H1 (cell line): ENCODE measurements at places on chromosomes 16 and 17. TPM values are rescaled to one million over a fixed set of nuclear protein-coding genes. Genes with fewer than 3 reads are reported as not detected.

DNA sequence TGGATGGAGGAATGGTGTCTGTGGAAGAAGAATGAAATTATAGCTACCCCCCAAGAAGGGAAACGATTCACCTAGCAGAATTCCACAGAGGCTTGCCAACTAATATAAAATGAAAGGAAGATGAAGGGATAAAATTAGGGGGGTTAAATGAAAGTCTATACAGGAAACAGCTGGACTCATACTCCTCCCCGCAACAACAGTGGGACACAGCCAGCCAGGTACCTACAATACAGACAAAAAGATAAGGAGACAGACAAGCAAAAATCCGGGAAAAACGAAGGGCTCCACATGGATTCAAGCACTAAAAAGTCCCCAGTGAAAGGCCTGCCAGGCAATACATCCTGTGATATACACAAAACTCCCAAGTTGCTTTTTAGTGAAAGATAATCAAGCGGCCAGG, 47.9 kb downstream of the CACNG1 start:
- DNase-seq = no peak

- DNase-seq = no peak
Measured at GRCh38 chr17:69501591-69502468, 87.3 kb downstream of the MAP2K6 start.

- DNase-seq = no peak
Measured at GRCh38 chr16:54932737-54933254, 2.1 kb downstream of the IRX5 start.

DNA sequence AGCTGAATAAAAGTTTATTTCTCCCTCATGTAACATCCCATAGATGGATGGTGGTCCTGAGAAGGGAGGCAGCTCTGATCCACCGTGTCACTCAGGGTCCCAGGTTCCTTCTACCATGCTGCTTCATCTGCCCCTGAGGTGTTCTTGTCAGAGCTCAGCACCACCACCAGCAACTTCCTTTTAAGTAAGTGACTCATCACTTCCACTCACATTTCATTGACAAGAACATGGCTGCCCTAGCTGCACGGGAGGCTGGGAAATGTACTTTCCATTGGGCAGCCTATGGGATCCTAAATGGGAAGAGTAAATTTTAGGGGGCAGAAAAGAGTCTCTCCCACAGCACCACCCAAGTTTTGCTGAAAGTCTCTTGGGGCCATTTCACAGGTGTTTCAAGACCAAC, 134.7 kb downstream of the USP31 start:
- DNase-seq = no peak

- no peak for DNase-seq
Measured at GRCh38 chr17:15466131-15466530, 1.3 kb downstream of the CDRT4 start.

DNA sequence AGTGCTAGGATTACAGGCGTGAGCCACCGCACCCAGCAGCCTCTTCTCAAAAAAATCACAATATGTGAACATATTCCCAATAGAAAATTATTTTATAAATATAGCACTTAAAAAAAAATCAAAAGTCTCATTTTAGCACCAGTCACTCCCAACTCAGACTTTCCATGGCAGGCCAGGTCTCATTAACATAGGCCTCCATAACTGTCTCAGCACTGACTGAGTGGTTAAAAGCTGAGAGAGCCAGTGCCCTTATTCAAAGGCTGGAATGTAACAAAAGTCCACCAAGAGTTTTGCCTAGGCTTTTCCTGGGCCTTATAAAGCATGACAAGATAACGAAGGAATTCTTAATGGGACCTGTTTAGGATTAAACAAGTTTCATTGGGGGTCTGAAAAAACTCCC, 79.8 kb downstream of the EMP2 start:
- DNase-seq = no peak

DNA sequence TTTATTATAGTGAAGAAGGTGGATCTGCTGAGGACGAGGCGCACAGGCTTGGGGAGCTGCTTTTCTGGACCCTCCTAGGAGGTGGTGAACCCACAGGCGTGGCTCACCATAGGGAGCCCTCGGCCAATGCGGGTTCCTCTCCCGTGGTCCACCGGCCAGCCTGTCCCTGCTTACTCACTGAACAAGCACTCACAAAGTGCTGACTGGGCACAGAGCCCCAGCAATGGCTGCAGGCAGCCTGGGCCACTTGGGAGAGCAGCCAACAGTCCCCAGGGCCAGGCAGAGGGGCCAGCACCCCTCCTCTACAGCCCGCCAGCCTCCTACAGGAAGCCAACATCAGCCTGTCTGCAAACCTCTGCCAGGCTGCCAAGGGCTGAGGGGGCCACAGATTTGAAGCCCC, 19.1 kb upstream of the NCBP3 start:
- no peak for DNase-seq

GRCh38 chr16:66935314-66936011, at the start of gene CES2:
TSS of gene CES2 (plus strand) at chr16:66935516. CDS start at chr16:66935636, 120 bp downstream.
- DNase-seq = no peak

DNA sequence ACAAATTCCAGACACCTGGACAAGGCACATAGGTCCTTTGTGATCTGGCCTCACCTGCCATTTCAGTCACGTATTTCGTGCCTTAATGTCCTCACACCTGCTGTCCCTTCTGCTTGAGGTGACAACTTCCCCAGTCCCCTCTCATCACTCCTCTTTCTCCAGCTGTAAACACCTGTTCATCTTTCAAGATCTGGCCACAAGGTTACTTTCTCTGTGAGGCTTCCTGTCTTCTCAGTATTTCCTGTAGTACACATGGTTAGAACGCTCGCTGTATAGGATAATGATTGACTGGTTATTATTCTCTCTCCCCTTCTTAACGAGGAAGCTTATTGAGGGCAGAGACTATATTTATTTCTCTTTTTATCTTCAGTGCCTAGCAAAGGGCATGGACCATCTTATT, 74.5 kb upstream of the PMFBP1 start:
- DNase-seq = no peak

DNA sequence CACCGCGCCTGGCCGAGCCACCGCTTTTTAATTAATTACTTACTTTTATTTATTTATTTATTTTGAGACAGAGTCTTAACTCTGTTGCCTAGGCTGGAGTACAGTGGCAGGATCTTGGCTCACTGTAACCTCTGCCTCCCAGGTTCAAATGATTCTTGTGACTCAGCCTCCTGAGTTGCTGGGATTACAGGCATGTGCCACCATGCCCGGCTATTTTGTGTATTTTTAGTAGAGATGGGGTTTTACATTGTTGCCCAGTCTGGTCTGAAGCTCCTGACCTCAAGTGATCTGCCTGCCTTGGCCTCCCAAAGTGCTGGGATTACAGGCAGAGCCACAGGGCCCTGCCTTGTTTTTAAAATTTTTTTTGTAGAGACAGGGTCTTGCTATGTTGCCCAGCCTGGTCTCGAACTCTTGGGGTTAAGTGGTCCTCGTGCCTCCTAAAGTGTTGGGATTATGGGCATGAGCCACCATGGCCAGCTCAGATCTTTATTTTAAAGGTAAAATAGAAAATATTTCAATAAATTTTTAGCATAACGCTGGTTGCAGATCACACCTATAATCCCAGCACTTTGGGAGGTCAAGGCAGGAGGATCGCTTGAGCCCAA, 18.3 kb upstream of the NUDT16L1 start:
- DNase-seq = no peak

GRCh38 chr16:1475552-1476114, 805 bp upstream of the CLCN7 start:
- no peak for DNase-seq

- no peak for DNase-seq
Measured at GRCh38 chr16:81143921-81144471, 47.8 kb upstream of the GCSH start.

DNA sequence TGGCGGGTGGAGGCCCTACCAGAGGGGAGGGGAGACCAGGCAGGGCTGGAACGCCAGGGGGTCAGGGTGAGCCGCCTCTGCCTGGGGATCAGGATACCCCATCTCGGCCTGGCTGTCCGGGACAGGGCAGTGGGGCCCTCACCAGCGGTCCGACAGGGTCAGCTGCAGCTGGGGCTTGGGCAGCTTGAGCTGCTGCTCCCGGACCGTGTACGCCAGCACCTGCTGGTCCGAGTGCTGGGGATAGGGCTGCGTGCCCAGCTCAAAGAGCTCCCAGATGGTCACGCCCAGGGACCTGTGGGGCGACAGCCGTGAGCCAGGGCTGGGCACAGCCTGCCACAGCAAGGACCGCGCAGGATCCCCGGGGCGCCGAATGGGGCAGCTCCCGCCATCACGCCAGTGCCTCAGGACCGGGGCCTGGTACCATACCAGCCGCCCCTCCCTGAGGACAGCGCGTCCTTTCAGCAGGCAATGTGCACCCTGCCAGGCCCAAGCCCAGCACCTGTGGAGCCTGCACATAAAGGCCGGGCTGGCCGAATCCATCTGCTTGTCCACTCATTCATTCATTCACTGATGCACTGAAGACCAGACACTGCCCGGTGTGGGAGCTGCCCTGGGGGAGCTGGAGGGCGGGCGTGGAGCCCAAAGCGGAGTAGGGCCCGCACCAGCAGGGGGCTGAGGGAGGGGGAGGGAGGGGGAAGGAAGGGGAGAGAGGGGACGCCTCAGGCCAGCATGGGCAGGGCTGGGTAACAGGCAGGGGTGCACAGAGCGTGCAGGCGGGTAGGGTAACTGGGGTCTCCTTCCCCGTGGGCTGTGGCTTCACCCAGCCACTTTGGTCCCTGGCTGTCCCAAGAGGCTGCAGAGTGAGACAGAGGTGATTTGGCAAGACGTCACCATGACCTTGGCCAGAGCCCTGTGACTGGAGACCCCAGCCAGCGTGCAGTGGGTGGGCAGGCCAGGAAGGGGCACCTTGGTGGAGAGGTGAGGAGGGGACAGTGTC, 42.0 kb upstream of the PVALEF start:
- DNase-seq = no peak

DNA sequence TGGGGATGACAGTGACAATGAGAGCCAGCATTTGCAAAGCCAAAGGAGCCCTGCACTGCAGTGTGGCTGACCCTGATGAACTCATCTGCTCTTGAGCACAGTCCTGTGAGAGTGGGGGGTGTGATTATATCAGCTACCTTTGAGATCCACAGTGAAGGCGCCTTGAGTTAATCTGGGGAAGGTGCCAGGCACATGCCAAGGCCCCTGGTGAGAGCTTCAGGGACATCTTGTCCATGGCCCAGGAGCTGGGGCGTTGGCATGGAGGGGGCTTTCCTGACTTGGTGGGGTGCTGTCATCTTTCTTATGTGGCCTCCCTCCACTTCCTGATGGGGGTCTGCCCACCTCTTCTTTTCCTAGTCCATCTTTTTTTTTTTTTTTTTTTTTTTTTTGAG, 86.5 kb downstream of the SNX29 start:
- DNase-seq = no peak

DNA sequence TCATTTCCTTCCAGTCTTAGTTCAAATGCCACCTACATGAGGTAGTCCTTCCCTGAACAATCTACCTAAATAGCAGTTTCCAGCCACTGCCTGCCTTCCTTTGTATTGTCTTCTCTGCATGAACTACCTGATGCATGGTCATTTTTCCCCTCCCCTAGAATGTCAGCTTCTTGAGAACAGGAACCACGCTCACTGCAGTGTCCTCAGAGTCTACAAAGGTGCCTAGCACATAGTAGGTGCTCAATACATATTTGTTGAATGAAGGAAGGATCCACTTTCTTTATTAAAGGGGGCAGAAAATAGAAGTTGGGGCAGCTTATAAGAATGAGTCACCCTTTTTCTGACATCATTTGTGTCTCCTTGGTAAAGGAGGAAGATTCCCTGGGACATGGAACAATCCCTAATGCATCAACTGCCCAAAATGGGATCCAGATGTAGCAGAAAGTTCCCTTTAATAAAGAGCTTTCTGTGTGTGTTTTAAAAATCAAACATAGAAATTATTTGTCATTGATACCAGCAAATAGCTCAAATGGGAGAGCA, 4.4 kb upstream of the CYLD start:
- no peak for DNase-seq

- DNase-seq = peak; percentile 73
Measured at GRCh38 chr17:16415031-16415924, at the start of gene TRPV2. TSS of gene TRPV2 (plus strand) at chr17:16415571. CDS start at chr17:16417669, 2,098 bp downstream.

GRCh38 chr17:21039839-21040575, 2.8 kb downstream of the USP22 start:
- DNase-seq = no peak

- DNase-seq = no peak
Measured at GRCh38 chr16:24736758-24737157, 7.3 kb downstream of the TNRC6A start.

DNA sequence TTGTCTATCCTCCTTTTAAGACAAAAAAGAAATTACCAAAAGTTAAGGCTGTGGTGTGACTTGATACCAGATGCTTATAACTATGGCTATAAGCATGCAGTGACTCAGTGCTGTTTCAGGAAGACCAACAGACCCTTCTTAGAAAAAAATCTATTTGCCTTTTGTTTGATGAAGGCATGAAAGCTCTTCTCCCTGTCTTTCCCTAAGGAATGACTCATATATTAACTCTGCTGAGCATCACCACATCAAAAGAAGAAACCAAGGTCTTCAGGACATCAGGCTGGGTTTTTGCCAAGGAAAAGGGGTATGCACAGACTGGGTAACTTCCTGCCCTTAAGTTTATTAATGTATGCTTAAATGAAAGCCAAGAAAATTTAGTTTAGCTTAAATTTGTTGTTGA, 47.1 kb downstream of the VMP1 start:
- DNase-seq = no peak

The RDM1 gene
- total RNA-seq = 4.8 and 7.3 TPM in 2 replicates

The BRIP1 gene
- total RNA-seq = 19.1 and 19.2 TPM in 2 replicates

The PYDC1 gene
- 3.0 and 3.5 TPM in 2 replicates for total RNA-seq

The RAB37 gene
- 5.2 and 5.5 TPM in 2 replicates for total RNA-seq

The OR4D1 gene
- 0.32 and 0.33 TPM in 2 replicates for total RNA-seq

The USP43 gene
- total RNA-seq = 6.9 and 7.2 TPM in 2 replicates

The MBTD1 gene
- total RNA-seq = 51.4 TPM in 2 replicates

The PRKCB gene
- 12.1 and 13.0 TPM in 2 replicates for total RNA-seq
